ENCODE measurements at places on chromosomes 7 and 10.
A peak's percentile ranks its signal among the peaks of the same experiment; 100 is the strongest.

- no peak for DNase-seq
Measured at GRCh38 chr10:43170491-43170890, 32.2 kb downstream of the CSGALNACT2 start.

DNA sequence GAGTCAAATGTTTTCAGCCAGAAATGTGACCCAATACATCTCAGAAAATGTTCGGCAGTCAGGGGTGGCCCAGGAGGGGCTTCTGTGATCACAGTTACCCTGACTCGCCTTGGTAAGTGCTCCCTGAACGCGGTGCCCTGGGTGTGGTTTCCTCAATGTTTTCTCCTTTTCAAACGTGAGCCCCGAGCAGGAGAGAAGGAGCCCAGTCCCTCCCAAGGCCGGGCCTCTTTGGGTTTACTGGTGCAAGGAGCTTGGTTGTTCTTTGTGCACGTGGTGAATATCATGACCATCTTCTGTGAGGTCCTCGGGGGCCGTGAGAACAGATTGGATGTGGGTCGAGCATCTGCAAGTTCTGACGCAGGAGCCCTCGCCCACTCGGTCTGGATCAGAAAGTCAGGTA, 55.8 kb upstream of the VIPR2 start:
- no peak for DNase-seq

DNA sequence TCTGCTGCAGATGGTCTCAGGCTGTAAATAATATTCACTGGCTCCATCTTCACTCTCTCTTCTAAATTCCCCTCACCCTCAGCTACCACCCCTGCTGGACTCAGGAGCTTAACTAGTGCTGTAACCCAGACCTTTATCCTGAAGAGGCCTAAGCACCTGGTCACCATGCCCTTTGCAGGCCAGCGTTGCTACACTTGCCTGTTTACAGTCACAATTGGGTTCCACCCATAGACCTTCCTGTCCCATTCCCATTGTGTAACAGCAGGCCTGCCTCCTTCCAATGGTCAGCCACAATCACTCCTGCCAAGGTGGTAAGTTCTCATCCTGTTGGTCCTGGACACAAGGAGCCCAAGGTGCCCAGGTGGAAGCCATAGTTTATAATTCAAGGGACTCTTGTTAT, 85.9 kb upstream of the IFRD1 start:
- no peak for DNase-seq

DNA sequence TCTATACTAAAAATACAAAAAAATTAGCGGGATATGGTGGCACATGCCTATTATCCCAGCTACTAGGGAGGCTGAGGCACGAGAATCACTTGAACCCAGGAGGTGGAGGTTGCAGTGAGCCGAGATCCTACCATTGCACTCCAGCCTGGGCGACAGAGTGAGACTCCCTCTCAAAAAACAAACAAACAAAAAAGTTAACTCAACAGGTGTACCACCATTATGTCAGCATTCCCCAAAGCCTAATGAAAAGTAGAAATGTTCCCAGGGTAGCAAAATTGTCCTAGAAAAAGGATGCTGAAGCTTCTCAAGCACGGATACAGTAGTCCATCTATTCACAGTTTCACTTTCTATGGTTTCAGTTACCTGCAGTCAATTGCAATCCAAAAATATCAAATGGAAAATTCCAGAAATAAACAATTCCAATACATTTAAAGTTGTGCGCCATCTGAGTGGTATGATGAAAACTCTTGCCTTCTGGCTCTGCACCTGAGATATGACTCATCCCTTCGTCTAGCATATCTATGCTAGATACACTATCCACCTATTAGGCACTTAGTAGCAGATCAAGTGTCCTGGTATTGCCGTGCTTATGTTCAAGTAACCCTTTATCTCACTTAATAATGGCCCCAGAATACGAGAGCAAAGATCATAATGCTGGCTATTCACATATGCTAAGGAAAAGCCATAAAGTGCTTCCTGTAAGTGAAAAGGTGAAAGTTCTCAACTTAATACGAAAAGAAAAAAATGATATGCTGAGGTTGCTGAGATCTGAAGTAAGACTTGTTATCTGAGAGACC, 37.2 kb upstream of the SLC35G1 start:
- DNase-seq: no peak

GRCh38 chr7:150986099-150986512, 4.7 kb upstream of the NOS3 start:
- peak; percentile 50 for DNase-seq

DNA sequence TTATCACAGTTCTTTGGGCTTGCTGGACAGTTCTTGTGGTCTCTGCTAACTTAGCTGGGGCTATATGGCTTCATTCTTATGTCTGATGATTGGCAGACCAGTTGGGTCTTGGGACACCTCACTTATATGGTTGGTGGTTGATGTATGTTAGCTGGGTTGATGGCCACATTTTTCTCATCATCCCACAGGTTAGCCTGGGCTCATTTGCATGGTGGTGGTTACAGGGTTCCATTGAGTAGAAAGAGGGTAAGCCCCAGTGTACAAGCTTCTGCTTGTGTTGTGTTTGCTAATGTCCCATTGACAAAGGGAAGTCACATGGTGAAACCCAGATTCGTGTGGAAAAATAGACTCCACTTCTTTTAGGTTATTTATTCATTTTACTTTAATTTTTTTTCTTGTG, 40.6 kb downstream of the TMEM60 start:
- DNase-seq: no peak

DNA sequence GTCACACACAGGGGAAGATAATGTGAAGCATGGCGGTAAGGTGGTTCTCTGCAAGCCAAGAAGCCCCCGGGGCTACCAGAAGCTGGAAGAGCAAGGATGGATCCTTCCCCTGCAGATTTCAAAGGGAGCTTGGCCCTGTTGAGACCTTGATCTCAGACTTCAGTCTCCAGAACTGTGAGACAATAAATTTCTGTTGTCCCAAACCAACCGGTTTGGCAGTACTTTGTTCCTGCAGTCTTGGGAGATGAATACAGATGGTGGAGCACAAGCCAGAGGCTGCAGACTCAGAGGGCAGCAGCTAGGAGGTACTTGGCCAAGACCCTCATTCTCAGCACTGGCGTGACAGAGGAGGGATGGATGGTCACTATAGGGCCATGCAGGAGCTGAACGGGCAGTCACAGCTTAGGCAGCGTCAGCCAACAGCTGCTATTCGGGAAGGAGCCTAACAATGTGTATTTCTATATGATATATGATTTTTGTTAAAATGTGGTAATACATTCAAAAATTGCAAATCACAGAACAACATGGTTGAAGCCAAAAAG, 387.3 kb downstream of the TNS3 start:
- DNase-seq: no peak

- DNase-seq: no peak
Measured at GRCh38 chr7:132609222-132609621, 33.0 kb upstream of the PLXNA4 start.

DNA sequence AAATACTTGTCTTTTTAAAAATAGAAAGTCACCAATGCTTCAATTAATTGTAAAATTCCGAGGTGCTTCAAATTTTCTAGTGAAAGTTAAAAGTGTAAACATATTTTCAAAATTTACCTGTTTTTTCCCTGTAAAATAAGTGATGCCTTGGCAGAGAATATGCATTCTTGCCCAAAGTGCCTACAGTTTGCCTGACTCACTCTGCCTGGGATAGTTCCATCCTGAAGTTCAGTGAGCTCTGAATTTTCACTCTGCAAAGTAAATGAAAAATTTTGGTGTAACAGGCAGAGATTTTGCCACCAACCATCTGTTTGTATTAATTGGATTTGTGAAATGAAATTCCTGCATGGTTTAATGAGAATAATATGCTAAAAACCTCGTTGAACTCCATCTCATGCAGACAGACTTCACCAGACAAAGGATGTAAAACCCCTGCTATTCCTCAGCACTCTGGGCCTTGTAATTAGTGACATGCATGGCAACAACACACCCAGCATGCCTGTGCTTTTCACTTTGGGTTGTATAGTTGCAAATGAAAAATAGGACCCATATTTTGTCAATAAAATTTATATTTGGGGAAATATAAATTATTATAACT, 117.4 kb upstream of the GNAI1 start:
- no peak for DNase-seq

DNA sequence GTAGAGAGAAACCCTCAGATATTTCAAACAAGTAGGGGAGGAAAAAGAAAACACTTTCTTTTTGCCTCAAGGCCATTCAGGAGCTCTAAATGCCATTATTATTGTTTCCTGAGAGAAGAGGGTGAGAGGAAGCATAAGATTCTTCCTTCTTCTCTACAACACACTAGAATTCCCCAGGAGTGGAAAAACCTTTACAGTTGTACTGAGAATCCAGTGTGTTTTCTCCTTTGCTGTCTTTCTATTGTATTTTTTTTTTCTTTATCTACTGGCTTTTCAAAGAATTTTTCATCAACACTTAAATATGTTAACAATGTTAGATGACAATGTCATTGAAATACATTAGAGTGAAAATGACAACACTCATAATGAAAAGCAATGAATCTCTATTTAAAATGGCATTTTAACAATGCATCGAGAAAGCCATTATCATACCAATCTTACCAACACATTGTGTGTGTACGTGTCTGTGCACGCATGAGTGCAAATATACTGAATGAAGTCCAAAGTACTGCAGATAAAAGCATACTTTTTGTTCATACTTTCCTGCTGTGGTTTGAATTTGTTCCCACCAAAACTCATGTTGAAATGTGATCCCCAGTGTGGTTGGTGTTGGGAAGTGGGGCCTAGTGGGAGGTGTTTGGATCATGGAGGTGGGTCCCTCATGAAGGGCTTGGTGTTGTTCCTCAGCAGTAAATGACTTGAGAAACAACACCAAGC, 24.2 kb upstream of the MACC1 start:
- DNase-seq: peak; percentile 17

DNA sequence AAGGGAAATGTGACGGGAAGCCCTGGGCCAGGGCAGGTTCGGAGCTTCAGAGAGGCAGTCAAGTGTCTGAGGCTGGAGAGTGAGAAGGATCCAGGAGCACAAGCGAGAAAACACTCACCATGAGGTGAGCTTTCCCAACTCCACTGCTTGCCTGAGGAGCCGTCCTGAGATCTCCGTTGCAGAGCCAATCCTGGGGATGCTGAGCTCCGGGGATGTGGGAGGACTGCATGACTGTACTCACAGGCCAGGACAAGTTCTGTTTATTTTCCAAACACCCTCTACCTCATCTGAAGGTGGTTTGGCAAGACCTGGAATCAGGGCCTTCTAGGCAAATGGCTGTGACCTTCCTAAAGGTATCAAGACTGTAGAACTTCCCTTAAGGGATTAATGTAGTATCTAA, 38.7 kb downstream of the GLI3 start:
- DNase-seq: no peak

- DNase-seq: no peak
Measured at GRCh38 chr7:126750207-126750911, 502.4 kb downstream of the GRM8 start.
